ENCODE measurements at places on chromosomes 6 and 20. TPM values are rescaled to one million over a fixed set of nuclear protein-coding genes. Genes with fewer than 3 reads are reported as not detected.

PGM3 gene
- total RNA-seq: 80.2 TPM

PGBD1 gene
- 10.2 TPM for total RNA-seq

ZC3H12D gene
- total RNA-seq: 0.17 TPM

BFSP1 gene
- 1.9 TPM for total RNA-seq

HLA-DRB5 gene
- total RNA-seq: not detected

ANKRD66 gene
- total RNA-seq: not detected

PMEPA1 gene
- 1.9 TPM for total RNA-seq

Measured in dermis blood vessel endothelial cell (primary cell).